Activated T-helper 2 cell treated with anti-CD3 and anti-CD28 coated beads, Interferon-gamma antibody, Interleukin-2, Interleukin-4, amounts not matched to agents 10 μg/mL and 5 μg/mL and 100 μg/mL, durations not matched to agents 14 hours and 24 hours and 36 hours (primary cell): ENCODE measurements at places on chromosomes 12 and 14. TPM values are rescaled to one million over a fixed set of nuclear protein-coding genes. Genes with fewer than 3 reads are reported as not detected.

- no peak for DNase-seq
These were observed 39.8 kb upstream of the GPR68 start for GRCh38 chr14:91284146-91284790.

- DNase-seq: no peak
These were observed 997 bp downstream of the CYP27B1 start for GRCh38 chr12:57765698-57766463.

GRCh38 chr12:85350356-85350755 is 70.3 kb downstream of the ALX1 start:
- no peak for DNase-seq

GRCh38 chr12:120200364-120200800 is 529 bp downstream of the RPLP0 start:
- DNase-seq: no peak

DNA sequence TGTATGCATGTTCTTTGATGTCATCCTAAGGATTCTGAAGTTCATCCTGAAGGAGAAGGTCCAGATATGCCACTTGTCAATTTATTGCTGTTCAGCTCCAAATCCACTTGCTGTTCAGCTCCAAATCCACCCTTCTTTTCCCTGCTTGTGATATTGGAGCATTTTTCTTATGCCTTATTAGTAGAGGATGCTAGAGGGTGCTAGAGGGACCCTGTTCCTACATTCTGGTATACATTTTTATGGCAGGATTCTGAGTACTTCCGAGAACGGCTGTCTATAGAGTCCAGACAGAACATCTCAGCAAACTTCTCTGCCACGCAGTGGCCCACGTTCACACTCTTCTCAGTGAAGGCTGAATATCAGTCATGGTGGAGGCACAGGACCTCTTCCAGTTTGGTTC is 406.7 kb downstream of the NOVA1 start:
- DNase-seq: no peak

GRCh38 chr12:29053567-29053966 is 95.5 kb upstream of the FAR2 start:
- no peak for DNase-seq

- DNase-seq: no peak
These were observed 69.3 kb downstream of the FBXO34 start for GRCh38 chr14:55340482-55340881.

Gene TAS2R7
- not detected in 2 replicates for total RNA-seq
